ENCODE measurements at places on chromosomes 7 and 10.

DNA sequence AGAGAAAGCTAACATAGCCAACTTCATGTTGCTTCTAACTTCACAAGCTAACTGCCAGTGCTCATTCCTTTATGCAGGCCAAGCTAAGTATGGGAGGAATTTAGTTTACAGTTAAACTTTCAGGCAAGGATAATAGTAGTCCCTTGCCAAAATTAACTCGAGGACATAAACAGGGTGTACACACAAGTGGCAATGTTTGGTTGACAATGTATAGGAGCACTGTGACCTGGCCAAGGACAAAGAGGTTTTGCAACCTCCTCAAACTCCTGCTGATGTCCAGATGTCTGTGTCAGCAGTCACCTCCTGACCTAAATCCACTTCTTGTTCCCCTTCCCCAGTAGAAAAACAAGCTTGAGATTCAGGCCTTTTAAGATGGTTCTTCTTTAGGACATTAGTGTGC lies 494.6 kb upstream of the KLF6 start:
- DNase-seq, result no peak

DNA sequence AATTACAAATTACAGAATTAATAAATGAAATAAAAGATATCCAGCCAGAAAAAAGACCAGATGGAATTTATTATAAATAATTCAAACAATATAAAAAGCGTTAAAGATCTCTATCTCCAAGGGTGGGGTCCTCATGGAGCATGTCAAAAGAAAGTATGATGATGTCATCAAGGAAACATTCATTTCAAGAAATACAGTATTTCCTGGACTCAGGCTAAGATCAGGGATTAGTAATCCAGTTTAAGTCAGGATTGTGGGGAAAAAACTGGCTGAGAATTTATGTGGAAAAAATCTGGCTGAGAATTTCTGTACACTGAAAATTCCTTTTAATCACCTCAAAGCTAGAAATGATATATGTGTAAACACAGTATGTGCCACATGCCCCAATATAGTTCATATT lies 1075.3 kb downstream of the XPNPEP1 start:
- no peak for DNase-seq

DNA sequence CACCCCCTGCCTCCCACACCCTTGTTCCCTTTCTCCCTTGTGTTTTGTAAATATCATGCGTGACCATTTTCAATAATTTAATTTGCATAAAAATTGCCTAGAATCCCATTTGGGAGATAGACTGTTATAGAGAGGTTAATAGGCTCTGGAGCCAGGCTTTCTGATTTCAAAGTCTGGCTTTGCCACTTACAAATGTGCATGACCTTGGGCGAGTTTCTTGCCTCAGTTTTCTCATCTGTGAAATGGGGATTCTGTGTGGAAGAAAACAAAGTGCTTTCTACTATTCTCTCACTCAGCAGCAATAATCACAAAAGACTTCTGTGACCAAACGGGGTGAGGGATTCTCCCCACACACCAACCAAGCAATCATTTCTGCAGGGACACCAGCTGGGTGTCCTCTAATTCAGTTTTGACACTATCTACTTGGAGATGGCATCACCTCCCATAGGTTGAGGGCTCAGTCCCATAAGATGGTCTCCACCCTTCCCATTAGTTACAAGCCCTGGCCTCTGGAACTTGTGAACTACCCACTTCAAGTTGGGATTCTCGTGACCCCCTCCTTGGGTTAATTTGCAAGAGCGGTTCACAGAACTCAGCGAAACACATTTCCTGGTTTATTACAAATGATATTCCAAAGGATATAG lies 3.5 kb upstream of the ZNF22 start:
- no peak for DNase-seq

GRCh38 chr7:132263151-132263550 lies 313.1 kb downstream of the PLXNA4 start:
- no peak for DNase-seq

GRCh38 chr7:73802459-73802858 lies 28.3 kb upstream of the CLDN4 start:
- DNase-seq, result no peak

DNA sequence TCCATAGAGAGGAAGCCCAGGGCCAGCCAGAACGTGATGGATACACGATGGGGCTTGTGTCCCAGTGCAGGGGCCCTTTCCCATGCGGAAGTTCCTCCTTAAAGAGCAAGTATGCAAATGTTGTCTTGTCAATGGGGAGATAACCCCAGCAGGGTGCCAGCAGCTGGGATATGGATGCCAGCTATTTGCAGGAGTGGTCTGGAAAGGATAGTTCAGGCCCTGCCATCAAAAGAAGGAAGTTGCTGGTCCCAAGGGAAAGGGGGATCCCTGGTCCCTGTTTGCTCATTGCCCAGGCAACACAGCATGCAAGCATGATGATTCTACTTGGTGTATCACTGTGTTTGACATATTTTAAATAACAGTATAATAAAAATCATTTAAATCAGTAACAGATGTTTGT lies 73.1 kb upstream of the HECW1 start:
- DNase-seq, result no peak

GRCh38 chr7:29557954-29558353 lies 5.7 kb upstream of the PRR15 start:
- no peak for DNase-seq

GRCh38 chr7:112571852-112572607 lies 91.2 kb downstream of the LSMEM1 start:
- no peak for DNase-seq

DNA sequence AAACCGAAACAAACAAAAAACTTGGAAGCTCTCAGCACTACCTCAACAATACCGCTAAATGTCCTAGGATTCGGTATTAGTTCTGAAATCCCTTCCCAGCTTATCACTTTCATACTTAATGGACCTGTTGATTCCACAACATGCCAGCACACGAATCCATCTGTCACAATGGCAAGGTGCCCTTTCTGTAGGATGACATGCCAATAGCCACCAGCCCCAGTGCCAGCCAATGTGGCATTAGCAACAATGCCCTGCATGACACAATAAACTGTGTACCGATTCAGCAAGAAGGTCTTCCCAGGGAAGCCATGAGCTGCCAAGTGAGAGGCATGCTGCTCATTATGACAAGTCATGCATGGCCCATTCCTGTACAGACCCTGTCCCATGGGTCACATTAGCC lies 35.6 kb upstream of the CHCHD3 start:
- DNase-seq, result no peak

- no peak for DNase-seq
These were observed 152.3 kb downstream of the CELF2 start for GRCh38 chr10:11169976-11170375.

DNA sequence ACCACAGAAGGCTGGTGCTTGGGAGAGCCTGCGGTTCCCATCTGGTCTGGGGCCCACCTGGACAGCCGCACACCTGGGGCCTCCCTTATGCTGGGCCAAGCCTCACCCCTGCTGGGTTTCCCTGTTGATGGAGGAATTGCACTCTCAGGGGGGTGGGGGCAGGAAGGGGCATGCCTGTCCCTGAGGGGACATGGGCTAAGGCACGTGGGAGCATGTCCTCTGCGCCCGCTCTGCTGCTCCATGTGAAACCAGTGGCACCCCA lies 43.4 kb downstream of the OAT start:
- no peak for DNase-seq

GRCh38 chr10:96395931-96396877 lies 37.4 kb upstream of the OPALIN start:
- DNase-seq, result no peak

DNA sequence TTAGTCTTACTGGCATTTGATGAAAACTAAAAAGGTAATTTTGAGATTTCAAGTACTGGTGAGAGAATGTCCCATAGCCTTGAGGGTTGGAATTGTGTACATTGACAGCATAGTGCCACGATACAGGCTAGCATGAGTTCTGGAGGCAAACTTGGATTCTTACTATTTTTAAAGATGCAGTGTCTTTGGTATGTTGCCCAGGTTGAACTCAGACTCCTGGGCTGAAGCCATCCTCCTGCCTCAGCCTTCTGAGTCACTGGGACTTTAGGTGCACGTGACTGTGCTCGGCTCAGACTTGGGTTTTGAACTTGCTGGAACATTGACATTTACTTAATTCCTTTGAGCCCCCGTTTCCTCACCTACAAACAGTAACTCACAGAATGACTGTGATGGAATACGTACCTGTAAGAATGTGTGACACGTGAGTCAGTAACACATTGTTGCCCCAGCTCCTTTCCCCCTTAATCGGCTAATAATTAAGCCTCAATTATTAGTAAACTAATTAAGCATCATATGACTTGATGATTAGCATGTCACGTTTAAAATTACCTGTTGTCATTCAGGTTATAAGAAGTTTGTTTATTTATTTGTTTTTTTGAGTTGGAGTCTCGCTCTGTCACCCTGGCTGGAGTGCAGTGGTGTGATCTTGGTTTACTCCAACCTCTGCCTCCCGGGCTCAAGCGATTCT lies 10.6 kb downstream of the DNAJB6 start:
- DNase-seq, result no peak

- DNase-seq, result no peak
These were observed 116.5 kb downstream of the MARCHF5 start for GRCh38 chr10:92407305-92408016.

- DNase-seq, result no peak
These were observed 66.4 kb downstream of the ASAH2B start for GRCh38 chr10:50805981-50806622.

GRCh38 chr7:105877736-105878135 lies 1.3 kb upstream of the ATXN7L1 start:
- DNase-seq, result no peak

- no peak for DNase-seq
These were observed 9.5 kb upstream of the SUN1 start for GRCh38 chr7:822692-823276.

DNA sequence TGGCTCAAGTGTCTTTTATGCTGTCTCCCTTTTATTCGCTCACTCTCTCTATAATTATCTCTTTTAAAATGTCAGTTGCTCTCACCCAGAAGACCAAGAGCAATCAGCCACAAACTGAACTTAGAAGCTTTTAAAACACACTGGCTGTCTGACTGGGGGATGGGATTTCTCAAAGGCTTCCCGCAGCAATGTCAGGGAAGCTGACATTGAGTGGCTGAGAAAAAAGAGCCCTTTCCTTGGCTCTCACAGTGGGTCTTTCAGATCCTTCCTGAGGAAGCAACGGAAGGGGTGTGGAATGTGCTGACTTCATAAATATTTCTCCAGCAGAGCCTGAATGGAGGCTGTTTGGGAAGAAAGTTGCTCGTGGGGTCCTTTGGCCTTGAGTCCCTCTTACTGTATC lies 445.7 kb upstream of the C7orf33 start:
- no peak for DNase-seq

GRCh38 chr10:101257084-101257483 lies 27.8 kb upstream of the LBX1 start:
- no peak for DNase-seq

Measured in NCI-H1436 treated with DMSO at 0.1 percent for 48 hours (cell line).